Temporal lobe (tissue), 4 donors: ENCODE measurements at places on chromosomes 6 and 20. TPM values are rescaled to one million over a fixed set of nuclear protein-coding genes. Genes with fewer than 3 reads are reported as not detected.

MYLIP gene
- total RNA-seq: 30.2 TPM

TMEM14C gene
- total RNA-seq: 22.1 TPM

ZFP57 gene
- not detected for total RNA-seq

C6orf163 gene
- 6.4 TPM for total RNA-seq

MTRF1L gene
- total RNA-seq: 13.5 TPM

C6orf15 gene
- total RNA-seq: not detected

SGK2 gene
- total RNA-seq: 0.74 TPM

MAP3K5 gene
- 12.0 TPM for total RNA-seq

CCN6 gene
- not detected for total RNA-seq

ACAT2 gene
- total RNA-seq: 61.5 TPM

AGPAT4 gene
- total RNA-seq: 47.9 TPM

MOG gene
- 0.25 TPM for total RNA-seq

PPP1R14C gene
- 48.7 TPM for total RNA-seq

ZNF334 gene
- 17.5 TPM for total RNA-seq

VWA7 gene
- total RNA-seq: 0.98 TPM

RALGAPA2 gene
- total RNA-seq: 48.2 TPM

GRM4 gene
- total RNA-seq: 3.7 TPM
